ENCODE measurements at places on chromosomes 3 and 15. TPM values are rescaled to one million over a fixed set of nuclear protein-coding genes. Genes with fewer than 3 reads are reported as not detected.

DNA sequence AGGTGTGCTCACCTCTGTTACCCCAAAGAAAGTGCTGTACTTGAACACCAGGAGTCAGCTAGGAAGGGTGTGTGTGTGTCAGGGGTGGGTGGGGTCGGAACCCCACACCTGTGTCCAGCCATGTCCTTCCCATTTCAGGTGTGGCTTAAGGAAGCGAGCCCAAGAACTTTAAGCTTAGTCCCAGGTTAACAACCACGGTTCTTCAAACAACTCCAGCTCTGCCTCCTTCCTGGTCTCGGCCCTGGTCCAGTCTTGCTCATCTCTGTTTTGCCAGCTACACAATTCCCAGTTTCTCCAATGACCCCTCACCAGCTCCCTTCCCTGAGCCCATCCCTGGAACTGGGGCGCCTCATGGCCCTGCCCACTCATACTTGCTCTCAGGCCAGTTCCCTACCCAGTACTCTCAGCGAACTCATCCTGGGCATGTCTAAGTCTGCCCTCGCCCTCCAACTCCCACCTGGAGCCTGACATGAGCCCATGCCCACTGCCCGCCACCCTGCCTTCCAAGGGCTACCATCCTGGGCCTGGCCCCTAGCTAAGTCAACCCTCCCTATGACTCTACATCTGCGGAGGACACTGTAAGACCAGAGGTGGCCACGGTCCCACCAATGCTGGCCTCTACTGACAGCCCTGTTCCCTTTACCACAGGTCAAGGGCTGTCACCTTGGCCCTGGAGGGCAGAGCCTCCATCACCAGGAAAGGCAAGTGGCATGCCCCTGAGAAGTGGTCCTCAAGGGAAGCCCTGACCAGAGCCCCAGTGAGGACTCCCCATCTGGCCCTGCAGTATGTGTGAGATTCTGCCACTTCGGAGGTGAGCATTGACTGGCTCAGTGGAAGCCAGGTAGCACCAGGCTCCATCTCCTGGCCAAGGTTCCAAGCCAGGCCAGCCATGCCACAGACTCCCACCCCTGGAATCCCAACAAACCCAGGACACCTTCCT lies 9.2 kb downstream of the POC1A start:
- DNase-seq, result no peak

GRCh38 chr15:57890351-57890750 lies 175.2 kb downstream of the ALDH1A2 start:
- DNase-seq, result no peak

GRCh38 chr3:95289295-95289694 lies 1226.4 kb downstream of the NSUN3 start:
- no peak for DNase-seq

DNA sequence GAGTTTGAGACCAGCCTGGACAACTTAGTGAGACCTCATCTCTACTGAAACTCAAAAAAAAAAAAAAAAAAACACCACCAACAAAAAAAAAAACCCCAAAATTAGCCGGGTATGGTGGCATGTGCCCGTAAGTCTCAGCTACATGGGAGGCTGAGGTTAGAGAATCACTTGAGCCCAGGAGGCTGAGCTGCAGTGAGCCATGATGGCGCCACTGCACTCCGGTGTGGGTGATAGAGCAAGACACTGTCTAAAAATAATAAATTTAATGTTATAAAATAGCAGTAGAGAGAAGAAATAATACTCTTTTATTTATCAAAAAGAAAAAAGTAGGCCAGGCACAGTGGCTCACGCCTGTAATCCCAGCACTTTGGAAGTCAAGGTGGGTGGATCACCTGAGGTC lies 17.4 kb downstream of the RCCD1 start:
- no peak for DNase-seq

GRCh38 chr15:61248790-61249189 lies 19.7 kb upstream of the RORA start:
- no peak for DNase-seq

DNA sequence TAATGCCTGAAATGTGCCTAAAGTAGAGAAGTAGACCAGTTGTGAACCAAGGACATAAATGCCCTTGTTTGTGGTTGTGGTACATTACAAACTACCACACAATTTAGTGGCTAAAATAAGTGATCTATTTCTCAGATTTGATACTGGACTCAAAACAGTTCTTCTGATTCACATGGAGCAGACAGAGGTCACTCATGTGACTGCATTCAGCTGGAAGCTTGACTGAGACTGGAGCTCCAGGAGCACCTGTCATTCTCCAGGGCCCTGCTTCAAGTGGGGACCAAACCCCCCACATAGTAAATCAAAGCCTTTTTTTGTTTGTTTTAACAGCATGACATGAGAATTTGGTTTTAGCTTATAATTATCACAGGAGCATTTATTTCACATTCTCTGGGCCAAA lies 301.2 kb downstream of the OXSM start:
- no peak for DNase-seq

DNA sequence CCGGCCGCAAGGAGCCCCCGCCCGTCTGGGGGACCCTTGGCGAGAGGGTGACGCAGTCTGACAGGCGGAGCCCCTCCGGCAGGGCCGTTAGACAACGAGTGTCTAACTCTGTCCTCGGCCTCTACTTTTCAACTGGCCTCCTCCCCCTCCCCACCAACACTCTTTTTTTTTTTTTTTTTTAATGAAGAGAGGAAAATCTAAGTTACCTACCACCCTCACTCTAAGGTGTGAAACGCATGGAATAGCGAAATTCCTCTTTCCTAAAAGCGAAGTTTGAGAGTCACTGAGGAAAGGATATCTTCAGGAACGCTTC lies 521 bp upstream of the SUSD5 start:
- no peak for DNase-seq

- no peak for DNase-seq
Measured at GRCh38 chr15:66503780-66504562, 684 bp downstream of the RPL4 start.

DUOXA2 gene
- polyA plus RNA-seq, result not detected

JMJD7 gene
- 22.4 TPM for polyA plus RNA-seq
